ENCODE measurements at places on chromosomes 2 and 18.

DNA sequence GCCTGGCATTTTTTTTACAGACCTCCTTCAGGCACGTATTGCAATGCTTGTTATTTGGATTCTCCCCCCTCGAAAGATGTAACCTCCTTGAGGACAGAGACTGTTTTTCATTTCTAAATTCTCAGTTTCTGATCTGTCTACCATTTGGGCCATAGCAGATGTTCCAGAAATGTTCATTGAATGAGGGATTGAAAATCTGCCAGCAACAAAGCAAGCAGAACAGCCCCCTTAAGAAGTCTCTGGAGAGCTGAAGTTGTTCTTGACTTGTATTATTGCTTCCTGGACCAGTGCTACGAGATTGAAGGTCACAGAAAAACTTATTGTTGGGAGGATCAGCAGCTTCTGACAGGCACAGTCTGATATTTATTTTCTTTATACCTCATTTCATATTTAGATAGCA lies 355.5 kb downstream of the EPHA4 start:
- DNase-seq: no peak

DNA sequence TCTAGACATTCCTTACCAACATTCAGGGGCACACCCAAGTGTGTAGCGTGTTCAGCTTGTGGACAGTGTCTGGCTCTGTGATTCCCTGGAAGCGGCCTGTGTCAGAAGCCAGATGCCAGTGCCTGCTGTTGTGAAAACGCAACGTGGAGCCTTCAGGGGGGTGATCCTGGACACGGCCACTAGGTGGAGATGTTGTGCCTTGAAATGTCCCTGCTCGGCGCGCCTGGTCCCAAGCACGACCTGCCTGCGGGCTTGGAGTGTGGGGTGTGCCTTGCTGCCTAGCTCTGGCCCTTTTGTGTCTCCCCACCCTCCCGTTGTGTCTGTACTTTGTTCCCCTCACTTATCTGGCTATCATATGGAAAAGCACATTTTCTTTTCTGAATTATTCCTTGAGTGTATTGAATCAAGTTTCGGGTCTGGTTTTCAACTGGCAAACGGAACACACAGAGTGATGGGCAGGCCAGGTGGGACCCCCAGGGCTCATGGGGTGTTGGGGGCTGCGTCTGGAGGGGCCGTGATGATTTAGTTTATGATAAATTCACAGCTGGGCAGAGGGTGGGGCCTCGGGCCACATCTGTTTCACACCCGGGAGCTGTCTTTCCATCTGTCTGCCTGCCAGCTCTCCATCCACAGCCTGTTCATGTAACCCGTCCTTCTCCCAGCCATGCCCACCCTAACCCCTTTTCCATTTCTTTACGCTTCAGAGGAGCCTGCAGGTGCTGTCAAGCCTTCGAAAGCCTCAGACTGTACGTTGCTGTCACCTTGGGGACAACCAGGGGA lies 95.5 kb downstream of the DYSF start:
- DNase-seq: peak; percentile 44

DNA sequence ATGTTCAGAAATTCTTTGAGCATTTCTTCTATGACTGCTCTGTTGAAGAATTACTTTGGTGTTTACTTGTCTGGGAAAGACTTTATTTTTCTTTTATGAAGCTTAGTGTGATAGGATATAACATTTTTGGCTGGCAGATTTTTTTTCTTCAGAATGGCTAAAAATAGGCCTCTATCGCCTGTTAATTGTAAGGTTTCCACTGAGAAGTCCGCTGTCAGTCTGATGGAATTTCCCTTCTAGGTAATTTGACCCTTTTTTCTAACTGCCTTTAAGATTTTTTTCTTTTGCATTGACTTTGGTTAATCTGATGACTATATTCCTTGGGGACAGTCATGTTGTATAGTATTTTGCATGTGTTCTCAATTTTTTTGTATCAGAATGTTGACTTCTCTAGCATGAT lies 590.7 kb downstream of the ADCYAP1 start:
- no peak for DNase-seq

- DNase-seq: no peak
These were observed 105.0 kb downstream of the HIBCH start for GRCh38 chr2:190214426-190215194.
